ENCODE measurements at places on chromosomes 16 and 17.

- no peak for DNase-seq
Measured at GRCh38 chr17:47229535-47230443, 20.6 kb downstream of the MYL4 start.

DNA sequence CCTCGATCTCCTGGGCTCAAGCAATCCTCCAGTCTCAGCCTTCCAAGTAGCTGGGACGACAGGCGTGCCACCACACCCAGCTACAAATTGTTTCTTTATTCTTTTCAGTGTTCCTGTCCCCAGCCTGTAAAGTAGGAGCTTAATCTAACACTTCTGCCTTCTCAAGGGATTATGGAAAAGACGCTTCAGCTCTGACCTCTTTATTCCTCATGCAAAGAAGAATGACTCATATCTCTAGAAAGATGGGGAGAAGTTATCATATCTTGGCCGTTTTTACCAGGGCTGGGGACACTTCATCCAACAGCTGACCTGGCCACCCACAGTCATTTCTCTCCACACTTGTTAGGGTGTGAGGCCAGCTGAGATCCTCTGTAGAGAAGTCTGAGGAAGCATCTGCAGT lies 172.6 kb downstream of the HAPSTR1 start:
- no peak for DNase-seq

DNA sequence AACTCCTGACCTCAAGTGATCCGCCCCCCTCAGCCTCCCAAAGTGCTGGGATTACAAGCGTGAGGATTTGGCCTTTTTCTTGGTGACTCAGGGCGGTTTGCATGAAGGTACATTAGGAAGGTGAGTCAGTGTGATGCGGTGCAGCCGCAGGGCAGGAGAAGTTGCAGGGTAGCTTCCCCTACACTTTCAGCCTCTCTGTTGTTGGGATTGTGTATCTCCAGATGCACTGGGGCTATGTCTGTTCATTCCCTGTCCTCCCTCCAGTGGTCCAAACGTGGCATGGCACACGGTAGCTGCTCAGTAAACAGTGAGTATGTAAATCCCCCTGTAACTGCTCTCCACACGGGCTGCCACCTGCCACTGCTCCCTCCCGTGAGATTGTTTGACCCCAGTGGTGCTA lies 109.1 kb upstream of the CDC42EP4 start:
- no peak for DNase-seq

DNA sequence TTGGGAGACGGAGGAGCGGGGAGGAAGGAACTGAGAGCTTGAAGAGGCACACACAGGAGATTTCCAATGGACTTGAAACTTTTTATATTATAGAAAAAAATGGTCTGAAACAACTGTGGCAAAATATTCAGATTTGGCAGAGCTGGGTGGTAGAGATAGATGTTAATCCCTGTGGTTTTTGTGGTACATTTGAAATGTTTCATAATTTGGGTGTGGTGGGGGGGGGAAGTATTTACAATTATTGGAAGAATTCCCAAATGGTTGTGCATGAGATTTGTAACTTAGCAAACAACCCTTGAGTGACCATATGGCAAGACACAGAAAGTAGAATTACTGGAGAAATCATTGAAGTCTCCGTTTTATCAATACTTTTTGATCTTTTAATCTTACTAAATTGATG lies 588.8 kb upstream of the PSMD7 start:
- no peak for DNase-seq

- no peak for DNase-seq
Measured at GRCh38 chr17:71511266-71511995, 609.4 kb upstream of the SOX9 start.

- DNase-seq: no peak
Measured at GRCh38 chr17:11278186-11278991, 37.4 kb downstream of the SHISA6 start.

- DNase-seq: no peak
Measured at GRCh38 chr17:77531002-77531401, 390.2 kb downstream of the SEC14L1 start.

GRCh38 chr17:82023447-82024241 lies 539 bp downstream of the LRRC45 start:
- no peak for DNase-seq

- DNase-seq: no peak
Measured at GRCh38 chr17:44840936-44841335, 6.7 kb upstream of the HIGD1B start.

- DNase-seq: no peak
Measured at GRCh38 chr16:30740364-30741251, 7.6 kb upstream of the PHKG2 start.

- DNase-seq: no peak
Measured at GRCh38 chr16:64089697-64090096, 1032.2 kb downstream of the CDH11 start.

DNA sequence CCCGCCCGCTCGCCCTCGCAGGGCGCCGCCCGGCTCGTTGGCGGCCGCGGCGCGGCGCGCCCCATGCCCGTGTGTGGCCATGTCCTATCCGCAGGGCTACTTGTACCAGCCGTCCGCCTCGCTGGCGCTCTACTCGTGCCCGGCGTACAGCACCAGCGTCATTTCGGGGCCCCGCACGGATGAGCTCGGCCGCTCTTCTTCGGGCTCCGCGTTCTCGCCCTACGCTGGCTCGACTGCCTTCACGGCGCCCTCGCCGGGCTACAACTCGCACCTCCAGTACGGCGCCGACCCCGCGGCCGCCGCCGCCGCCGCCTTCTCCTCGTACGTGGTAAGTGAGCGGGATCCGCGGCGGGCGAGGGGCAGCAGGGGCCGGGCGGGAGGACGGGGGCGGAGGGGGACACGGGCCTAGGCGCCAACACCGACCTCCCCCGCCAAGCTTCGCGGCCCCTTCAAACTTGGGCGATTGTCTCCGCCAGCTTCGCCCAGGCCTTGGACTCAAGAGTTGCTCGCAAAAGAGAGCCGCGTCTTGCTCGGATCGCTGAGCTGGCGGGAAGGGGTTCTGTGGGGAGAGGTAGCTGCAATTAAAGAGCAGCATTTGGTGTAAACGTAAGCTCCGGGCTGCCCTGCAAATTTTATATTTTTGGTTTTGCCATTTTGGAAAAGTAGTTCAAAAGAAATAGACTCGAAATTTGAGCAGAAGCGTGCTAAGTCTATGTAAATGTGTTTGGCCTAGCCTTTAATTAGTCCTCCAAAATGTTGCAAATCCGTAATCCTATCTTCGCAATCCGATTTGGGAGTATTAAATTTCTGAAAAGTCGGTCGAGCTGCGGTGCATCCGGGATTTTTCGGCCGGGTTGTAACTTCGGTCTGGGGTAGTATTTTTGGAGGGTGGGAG lies 702 bp downstream of the IRX5 start:
- DNase-seq: no peak

GRCh38 chr16:53761962-53762703 lies 58.2 kb downstream of the FTO start:
- no peak for DNase-seq

GRCh38 chr16:70437582-70438557 lies 1.0 kb downstream of the ST3GAL2 start:
- no peak for DNase-seq

GRCh38 chr17:76251478-76252039 lies 11.3 kb upstream of the RNF157 start:
- no peak for DNase-seq

GRCh38 chr16:54677308-54677950 lies 253.2 kb upstream of the IRX5 start:
- no peak for DNase-seq

DNA sequence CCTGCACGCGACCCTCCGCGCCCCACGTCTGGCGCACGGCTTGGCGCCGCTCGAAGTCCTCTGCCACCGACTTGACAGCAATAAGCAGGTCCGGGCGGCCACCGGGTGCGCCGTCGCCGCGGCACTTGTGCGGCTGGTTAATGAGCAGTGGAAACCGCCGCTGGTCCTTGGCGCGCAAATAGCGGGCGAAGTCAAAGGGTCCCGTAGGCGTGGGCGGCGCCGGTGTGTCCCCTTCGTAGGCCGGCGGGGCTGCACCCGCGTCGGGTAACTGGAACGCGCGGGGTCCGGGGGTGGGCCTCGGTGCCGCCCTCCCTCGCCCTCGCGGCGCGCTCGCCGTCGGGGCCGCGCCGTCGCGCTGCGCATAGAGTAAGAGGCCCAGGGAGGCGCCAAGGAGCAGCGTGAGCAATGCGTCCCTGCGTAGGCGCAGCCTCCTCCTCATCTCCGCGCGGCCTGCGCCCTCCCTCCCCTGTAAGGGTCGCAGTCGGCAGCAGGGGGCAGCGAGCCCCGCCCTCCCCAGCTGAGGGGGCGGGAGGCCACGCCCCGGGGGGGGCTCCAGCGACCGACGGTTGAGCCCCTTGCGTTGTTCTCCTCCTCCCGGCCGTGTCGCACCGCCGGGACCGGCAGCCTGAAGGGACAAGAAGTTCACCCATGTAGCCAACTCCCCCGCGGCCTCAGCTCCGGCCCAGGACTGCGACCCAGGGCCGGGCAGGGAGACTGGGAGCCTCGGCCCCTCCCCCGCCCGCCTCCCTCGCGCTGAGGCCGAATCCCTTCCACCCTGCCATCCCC lies 558 bp downstream of the B3GNT9 start:
- no peak for DNase-seq

DNA sequence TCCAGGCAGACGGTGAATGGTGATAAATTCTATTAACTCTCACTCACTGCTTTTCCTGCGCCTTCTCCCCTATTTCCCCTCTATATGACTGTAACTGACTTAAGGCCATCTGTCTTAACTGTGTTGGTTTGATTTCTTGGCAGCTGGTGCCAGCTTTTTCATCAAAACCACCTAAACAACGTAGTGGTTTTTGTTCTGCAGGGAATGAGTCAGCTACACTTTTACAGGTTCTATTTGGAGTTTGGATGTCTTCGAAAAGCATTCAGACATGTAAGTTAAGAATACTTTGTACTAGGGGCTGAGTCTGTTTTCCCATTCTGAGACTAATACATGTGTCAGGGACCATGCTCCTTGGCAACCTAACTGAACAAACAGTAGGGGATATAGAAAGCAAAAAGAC lies 8.5 kb downstream of the REXO5 start:
- peak; percentile 17 for DNase-seq

DNA sequence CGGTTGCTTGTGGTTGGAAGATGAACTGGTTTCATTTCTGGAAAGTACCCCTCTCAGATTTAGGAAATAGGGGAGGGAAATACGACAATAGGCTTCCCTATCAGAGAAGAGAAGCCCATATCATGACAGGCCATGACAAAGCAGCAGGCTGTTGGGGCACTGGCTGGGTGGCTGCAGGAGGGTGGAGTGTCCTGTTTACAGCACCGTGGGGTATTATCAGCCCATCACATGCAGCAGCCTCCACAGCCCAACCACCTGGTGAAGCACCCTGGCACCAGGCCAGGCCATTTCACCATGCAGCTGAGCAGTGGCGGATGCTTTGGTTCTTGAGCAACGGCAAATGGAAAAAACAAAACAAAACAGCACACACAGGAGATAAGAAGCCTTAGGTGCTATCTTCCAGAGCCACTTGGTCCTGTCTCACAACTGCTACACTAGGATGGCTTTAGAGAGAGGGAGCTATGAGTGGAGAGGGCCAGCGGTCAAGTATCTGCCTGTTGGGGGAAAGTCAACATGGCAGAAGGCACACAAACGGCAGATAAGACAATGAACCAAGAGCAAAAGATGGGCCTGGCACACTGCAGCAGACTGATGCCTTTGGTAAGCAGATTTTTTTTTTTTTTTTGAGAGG lies 24.2 kb downstream of the FAM117A start:
- peak; percentile 77 for DNase-seq

- no peak for DNase-seq
Measured at GRCh38 chr16:11171757-11172299, 84.2 kb downstream of the SOCS1 start.

- DNase-seq: no peak
Measured at GRCh38 chr17:6796017-6796886, 20.2 kb downstream of the FBXO39 start.

- no peak for DNase-seq
Measured at GRCh38 chr16:50856991-50857390, 115.1 kb downstream of the CYLD start.

DNA sequence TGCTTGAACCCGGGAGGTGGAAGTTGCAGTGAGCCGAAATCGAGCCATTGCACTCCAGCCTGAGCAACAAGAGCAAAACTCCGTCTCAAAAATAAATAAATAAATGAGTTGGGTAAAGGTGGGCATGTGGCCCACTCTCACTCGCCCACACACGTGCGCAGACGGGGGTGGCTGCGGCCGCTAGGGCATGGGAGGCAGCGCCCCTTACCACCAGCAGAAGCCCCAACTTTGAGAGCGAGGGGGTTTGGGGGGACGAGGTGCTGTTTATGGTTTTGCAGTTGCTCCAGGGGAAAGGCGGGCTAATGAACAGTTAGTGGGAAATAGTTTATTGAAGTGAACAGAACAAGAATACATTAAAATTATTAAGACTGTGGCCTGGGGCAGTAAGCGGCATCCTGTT lies 14.9 kb upstream of the RBFOX3 start:
- no peak for DNase-seq

- DNase-seq: no peak
Measured at GRCh38 chr17:65660947-65661346, 99.5 kb upstream of the AXIN2 start.

GRCh38 chr17:58310511-58311428 lies 17.8 kb downstream of the TSPOAP1 start:
- no peak for DNase-seq

- no peak for DNase-seq
Measured at GRCh38 chr16:72198771-72199201, 26.8 kb upstream of the PMFBP1 start.

DNA sequence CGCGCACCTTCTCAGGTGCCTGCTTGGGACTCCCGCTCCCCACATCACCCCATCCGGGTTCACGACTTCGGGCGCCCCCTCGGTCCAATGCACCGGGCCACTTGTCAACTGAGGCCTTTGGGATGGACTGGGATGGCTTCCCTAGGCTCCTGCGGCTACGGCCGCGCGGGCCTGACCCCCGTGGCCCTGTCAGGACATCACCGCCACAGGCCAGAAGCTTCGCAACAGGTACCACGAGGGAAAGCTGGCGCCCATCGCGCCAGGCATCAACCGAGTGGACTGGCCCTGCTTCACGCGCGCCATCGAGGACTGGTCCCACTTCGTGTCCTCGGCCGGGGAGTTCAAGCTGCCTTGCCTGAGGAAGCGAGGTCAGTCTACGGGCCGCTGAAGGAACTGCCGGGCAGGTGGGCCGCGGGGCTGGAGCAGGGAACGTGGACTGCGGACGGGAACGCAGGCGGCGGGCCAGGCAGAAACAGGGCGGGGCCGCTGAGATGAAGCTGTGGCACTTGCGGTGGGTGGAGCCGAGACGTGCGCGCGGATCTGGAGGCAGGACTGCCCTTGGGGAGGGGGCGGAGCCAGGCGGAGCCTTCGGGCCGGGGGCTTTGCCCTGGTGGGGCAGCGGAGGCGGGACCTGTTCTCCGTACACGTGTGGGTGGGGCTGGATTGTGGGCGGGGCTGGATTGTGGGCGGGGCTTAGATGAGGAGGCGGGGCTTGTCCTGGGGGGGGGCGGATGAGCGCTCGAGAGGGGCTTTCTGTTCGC lies 13.7 kb upstream of the CNGB1 start:
- DNase-seq: peak; percentile 83

DNA sequence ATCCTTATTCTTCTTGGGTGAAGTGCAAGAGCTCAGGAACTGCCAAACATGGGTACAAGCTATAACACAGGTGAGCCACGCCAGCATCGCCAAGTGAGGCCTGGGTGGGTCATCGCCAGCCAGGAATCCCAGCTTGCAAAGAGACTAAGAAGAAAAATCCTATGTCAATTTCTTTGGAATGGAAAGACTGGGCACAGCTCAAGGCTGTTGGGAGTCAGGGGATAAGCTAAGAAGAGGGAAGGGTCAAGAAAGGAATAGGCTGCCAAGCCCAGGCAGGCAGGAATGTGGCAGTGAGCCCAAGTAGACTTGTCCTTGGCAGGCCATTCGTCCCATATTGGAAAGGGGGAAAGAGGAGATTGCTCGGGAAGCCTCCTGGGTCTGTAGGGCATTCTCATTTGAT lies 191.4 kb upstream of the CDH5 start:
- DNase-seq: no peak

All from GM06990 (cell line).